ENCODE measurements at places on chromosomes 16 and 17. TPM values are rescaled to one million over a fixed set of nuclear protein-coding genes. Genes with fewer than 3 reads are reported as not detected.

DNA sequence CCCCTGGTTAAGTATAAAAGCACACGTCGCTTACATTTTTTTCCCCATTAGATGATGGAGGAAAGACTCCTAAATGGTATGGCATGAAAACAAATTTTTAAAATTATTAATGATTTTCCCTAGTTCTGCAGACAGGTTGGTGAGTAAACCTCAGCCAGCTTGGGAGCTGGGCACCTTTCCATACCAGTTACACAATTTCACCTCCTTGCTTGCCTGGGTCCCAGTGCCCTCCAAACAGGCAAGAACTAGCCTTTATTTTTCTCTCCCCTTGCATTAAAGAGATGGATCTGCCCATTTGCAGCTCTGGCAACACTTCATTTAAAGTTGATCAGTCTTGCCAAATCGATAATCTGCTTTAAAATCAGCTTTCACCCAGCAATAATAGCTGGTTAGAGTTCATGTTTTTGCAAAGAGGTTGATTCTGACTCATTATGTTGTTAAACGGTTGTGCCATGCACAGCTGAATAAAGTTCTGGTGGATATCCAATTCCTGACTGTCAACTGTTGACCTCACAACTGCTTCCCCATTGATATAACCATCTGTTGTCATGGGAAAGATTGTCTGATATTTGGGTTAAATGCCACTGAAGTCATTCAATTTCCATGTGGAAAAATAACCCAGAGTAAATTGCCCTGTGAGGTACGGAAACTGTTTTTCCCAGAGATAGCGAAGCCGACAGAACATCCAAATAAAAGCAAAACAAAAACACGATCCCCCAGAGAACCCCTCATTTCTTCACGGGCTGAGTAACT lies 1.3 kb downstream of the C17orf58 start:
- DNase-seq: no peak

DNA sequence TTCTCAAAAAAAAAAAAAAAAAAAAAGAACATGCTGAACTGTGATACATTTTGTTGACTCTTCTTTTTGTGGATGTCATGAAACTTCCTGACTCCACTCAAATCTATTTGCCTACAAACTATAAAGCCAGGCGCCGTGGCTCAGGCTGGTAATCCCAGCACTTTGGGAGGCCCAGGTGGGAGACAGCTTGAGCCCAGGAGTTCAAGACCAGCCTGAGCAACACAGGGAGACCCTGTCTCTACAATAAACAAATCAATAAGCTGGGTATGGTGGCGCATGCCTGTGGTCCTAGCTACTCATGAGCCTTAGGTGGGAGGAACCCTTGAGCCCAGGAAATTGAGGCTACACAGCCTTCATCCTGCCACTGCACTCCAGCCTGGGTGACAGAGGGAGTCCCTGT lies 1.5 kb upstream of the NT5C start:
- no peak for DNase-seq

DNA sequence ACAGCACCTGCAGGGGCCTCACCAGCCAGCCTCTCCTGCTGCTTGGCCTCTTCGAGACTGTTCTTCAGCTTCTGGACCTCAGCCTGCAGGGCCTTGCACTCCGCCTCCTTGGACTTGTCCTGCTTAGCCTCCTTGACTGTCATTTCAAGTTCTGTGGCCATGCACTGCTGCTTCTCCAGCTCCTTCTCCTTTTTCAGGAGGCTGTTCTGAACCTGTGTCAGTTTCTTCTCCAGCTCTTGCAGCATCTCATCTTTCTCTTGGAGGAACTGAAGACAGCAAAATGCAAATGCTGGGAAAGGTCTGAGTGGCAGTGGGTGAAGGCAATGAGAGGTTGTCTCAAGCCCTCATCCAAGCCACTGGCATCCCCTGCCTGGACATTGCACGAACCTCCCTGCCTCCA lies 39.1 kb downstream of the DHX38 start:
- no peak for DNase-seq

DNA sequence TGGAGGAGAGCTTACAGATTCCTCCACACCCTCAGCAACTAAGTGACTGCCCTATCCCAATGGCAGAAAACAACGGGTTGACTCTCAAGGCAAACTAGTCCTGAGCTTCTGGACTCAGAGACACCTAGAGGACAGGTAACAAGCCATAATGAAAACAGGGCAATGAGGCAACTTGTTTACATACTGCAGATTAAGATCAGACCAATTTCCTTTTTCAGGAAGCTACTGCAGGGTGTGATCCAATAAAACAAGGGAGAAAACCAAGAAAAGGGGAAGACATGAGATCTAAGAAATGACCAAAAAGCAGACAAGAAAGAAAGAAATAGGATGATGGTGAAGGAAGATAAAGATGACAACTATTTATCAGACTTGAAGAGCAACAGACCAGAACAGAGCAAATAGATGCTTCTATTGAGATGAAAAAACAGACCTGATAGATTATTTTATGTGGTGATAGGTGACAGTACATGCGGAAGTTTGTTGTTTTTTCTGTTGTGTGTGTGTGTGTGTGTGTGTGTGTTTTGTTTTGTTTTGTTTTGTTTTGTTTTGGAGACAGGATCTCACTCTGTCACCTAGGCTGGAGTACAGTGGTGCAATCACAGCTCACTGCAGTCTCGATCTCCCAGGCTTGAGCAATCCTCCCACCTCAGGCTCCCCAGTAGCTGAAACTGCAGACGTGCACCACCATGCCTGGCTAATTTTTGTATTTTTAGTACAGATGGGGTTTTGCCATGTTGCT lies 120.7 kb downstream of the GAS7 start:
- no peak for DNase-seq

DNA sequence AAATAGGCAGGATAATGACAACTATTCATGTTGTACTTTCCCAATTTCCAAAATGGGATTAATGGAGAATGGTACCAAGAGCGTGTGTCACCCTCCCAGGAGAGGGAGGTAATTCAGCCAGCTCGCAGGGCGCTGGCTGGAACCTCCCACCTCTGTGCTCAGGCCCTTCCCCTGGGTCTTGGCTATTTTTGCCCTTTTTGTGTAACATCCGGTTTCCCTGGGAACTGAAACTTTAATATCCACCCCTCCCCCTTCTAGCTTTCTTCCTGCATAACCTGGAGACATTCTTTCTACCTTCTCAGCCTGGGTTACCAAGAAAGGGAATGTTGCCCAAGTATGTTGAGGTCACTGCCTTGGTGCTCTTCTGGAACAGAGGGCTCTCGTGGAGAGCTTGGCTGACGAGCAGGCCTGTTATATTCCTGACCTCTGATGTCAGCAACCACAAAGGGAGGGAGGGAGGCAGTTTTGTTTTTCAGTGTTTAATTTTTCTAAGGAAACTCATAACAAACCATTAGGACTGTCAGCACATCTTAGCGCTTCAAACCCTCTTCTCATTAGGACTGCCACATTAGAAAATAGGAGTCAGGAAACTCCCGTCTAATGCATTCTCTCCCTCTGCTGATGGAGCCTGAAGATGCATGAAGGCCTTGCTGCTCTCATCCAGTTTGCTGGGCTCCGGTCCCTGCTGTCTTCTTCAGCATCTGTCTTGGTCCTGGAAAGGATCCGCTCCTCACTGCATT lies 25.6 kb downstream of the ITGB3 start:
- peak; percentile 90 for DNase-seq

Gene GPS2
- polyA plus RNA-seq: 21.5 TPM

Gene CYBA
- 53.6 TPM for polyA plus RNA-seq

- DNase-seq: no peak
Measured at GRCh38 chr17:51065466-51065865, 55.2 kb downstream of the SPAG9 start.
